ENCODE measurements at places on chromosomes 11 and 22.

DNA sequence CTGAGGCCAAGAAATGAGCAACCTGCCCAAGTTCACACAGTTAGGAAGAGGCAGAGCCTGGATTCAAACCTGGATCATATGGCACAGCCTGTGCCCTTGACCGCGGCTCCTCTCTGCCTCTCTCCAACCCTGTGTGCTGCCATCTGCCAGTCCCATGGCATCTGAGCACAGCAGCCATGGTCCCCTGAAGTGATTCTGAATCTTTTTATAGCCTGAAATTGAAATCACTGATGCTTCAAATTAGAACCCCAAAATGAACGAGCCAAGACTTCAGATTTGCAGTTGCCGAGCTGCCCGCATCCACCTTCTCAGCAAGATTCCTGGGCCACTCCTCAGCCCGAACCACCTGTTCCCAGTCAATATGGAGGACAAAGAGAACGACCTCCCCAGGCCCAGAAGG is 252.7 kb downstream of the CTTN start:
- no peak for DNase-seq

DNA sequence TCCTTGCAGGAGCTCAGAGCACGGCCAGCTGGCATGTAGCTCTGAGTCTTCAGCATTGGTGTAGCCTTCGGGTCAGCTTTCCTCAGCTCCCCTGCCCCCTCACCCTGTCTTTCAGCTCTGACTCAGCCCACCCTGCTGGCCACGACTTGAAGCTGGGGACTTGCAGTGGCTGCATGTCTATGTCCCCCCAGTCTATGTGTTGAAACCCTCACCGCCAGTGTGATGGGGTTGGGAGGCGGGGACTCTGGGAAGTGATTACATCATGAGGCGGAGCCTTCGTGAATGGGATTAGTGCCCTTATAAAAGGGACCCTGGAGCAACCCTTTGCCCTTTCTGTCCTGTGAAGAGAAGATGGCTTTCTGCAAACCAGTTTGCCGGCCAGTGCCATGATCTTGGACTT is 111.1 kb downstream of the CTTN start:
- DNase-seq = no peak

DNA sequence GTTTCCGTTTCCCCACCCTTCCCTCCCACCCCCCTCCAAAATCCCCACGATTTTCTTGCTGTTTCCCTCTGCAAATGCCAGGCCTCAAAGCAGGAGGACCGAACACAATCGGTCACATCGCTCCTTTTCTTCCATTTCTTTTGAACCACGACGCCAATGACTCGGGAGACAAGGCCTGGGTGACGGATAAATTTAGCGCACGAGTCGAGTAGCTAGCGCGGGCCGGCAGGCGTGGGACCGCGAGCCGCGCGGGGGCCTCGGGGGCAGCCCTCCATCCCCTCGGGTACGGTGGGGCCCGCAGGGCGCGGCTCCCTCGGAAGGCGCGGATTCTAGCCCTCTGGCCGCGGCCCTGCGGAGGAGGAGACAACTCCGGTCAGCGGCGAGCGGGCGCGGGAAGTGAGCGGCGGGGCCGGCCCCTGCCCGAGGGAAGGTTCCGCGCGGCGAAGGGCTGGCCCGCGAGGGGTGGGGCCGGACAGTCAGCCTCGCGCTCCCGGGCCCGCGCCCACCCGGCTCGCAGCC is 414 bp downstream of the JOSD1 start:
- peak; percentile 62 for DNase-seq

GRCh38 chr11:44923806-44924205 is 26.9 kb downstream of the TP53I11 start:
- peak; percentile 92 for DNase-seq

GRCh38 chr11:1122664-1123002 is 35.1 kb upstream of the MUC5AC start:
- no peak for DNase-seq

GRCh38 chr11:118076754-118077281 is at the start of gene TMPRSS4:
Gene TMPRSS4 (plus strand): TSS chr11:118077078. CDS start chr11:118077303, 225 bp downstream.
- DNase-seq = no peak

DNA sequence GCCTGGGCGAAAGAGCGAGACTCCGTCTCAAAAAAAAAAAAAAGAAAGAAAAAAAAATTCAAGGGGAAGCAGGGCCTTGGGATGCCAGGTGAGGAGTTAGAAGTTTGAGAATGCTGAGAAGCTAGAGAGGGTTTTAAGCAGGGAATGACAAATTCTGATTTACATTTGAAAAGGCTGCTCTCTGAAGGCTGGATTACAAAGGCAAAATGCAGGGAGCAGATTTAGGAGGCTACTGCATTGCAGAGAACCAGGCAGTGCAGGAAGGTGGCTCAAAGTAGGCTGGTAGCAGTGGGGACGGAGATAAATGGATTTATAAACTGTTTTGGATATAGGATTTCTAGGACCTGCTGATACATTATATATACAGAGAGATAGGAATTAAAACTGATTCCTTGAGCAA is 66.6 kb downstream of the KCNC1 start:
- DNase-seq = no peak

GRCh38 chr22:42937164-42937843 is 77.6 kb downstream of the PACSIN2 start:
- DNase-seq = no peak

DNA sequence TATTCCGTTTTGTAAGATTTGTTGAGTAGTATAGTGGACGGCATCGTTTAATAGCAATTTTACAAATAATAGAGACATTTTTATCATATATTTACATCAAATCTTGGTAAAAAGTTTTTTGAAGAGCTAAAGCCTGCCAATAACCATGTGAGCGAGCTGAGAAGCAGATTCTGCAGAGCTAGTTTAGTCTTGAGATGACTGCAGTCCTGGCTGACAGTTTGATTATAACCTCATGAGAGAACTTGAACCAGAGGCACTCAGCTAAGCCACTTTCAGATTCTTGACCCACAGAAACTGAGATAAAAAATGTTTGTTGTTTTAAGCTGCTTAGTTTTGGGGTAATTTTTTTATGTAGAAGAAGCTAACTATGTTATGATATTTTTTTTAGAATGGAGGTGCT is 78.9 kb downstream of the PDE3B start:
- no peak for DNase-seq

DNA sequence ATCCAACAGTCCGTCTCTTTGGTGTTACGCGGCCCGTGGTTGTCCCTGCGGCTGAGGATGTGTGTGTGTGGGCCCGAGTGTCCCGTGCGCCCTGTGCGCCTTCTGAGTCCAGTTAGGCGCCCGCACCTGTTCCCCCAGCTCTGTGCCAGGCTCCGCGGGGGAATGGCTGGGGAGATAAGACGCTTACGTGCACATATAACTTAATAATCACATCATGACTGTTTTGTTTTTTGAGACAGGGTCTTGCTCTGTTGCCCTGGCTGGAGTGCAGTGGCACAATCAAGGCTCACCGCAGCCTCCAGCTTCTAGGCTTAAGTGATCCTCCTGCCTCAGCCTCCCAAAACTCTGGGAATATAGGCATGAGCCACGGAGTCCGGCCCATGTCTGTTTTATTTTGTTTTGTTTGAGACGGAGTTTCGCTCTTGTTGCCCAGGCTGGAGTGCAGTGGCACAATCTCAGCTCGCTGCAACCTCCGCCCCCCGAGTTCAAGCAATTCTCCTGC is 817 bp downstream of the ARL2 start:
- no peak for DNase-seq

DNA sequence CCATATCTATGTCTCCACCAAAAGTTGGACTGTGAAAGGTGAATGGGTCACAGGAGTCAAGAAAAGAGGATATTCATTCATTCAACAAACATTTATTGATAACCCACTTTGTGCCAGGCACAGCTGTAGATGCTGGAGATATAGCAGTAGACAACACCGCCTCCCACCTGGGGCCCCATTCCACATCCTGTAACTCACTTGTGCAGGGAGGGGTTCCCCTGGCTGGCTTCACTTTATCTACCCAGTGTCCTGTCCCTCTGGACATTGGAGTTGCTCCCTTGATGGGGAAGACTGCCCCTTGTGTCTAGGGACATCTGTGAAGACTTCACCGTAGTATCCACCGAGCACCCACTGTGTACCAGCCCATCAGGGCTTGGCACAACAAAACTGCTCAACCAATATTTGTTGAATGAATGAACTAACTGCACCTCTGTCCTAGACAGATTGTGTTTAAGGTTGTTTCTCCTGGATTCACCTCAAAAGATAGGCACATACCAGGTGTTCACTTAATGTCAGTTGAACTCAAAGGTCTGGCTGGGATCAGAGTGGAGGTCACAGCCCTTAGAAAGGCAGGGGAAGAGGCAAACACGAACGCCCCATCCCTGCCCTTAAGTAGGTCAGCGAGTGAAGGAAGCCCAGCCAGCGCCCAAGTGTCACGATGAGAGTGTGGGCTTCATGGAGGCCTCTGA is 1.4 kb upstream of the OVOL1 start:
- DNase-seq = peak; percentile 33

DNA sequence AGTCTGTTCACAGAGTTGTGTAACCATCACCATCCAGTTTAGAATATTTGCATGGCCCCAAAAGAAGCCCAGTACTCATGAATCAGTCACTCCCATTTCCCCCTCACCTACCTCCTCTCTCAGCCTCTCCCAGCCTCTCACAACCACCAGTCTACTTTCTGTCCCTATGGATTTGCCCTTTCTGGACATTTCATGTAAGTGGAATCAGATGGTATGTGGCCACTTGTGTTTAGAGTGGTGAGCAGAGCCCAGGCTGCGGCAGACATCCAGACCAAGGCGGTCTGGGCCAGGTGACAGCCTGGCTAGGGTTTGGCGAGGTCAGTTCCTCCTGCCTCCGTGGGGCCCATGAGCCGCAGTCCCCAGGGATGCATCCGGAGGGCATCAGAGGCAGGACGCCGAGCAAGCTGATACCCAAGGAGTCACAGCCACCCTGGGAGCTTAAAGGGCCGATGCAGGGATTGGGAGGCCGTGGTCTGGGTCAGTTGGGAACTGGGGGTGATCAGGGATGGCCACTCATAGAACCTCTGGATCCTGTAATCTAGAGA is 53.3 kb upstream of the CLDN5 start:
- DNase-seq = no peak

DNA sequence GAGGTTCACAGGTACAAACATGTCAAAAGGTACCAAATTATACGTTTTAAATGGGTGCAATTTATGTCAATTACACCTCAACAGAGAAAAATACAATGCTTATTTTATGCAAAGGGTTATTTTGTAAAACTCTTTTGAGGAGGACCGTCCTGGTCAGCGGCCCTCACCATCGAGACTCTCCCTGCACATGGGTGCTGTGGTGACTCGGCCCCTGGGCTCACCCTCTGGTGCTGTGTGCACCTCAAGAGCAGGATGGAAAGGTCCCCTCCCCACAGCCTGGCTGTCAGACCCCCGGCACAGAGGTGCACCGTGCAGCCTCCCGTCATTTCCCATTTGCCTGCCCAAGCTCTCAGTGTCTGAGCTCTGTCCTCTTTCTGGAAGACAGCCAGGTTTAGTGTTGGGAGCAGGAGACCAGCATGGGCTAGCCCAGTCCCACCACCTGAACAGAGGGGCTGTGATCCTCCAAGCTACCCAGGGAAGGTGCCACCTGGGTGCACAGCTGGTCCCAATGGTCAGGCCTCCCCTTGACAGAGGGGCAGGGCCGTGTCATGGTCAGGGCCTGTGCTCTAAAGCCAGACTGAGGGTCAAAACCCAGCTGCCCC is 41.8 kb upstream of the PRODH start:
- DNase-seq = peak; percentile 26

DNA sequence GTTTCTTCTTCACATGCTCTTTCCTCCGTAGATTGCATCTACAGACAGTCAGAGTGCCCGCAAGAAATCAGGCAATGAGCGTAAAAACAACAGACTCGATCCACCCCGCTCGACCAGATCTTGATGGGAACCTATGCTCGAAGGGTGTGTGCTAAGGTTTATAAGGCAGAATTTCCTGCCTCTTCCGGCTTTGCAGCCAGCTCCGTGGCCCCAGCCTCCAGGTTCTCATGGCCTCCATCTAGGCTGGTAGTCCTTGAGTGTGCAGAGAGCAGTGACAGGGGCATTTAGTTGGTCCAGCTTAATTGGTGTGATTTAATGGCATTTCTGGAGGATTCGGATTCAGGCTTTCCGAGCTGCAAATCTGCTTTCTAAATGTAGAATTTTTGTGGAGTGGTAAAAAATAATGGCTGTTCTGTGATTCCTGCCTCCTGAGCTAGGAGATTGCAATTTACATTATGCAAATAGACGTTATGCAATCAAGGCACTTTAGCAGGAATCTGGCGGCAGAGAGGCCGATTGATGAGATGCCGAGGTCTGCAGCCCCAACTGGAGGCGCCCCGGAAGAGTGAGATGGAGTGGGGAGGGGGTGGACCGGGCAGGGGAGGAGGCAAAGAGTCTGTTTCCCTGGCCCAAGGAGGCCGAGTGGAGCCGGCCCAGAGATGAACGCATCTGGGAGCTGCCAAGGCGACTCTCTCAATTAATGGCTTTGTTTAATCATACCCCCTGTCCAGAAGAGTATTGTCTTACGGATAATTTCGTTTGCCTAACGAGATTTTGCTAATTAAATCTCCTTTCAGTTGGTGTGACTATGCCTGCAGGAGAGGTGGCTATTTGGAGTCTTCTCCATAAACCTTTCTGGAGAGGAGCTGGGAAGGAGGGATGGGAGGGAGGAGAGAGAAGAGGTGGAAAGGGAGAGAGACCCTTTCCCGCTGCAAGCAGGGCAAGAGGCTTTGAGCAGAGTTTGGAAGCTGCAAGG is 75.3 kb downstream of the PKNOX2 start:
- DNase-seq = no peak

DNA sequence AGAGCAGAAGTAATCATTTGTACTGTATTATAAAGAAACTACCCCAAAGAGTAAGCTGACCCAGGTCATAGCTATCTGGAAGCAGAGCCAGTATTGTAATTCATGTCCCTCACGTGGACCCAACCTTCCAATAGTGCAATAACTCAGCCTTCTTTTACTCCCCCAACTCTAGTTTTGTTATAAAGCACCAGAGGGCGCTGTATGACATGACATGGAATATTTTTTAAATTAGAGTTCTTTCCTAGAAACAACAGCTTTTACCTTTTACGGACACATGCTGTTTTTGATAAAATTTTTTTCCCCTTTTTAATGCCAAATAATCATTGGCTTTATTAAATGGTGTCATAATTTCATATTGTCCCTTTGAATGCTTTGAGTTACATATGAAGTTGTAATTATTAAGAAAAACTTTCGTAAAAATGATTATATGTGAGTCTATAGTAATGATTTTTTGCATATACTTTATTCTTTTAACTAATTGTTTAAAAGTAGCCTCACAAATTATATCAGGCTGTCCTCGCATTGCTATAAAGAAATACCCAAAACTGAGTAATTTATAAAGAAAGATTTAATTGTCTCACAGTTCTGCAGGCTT is 76.9 kb downstream of the DKK3 start:
- no peak for DNase-seq

GRCh38 chr22:45757068-45757467 is 85.4 kb downstream of the ATXN10 start:
- no peak for DNase-seq

Data from dorsolateral prefrontal cortex (tissue), 122 donors.